ENCODE measurements at places on chromosomes 5 and 9.

GRCh38 chr5:81522571-81522970 is 128.6 kb upstream of the ACOT12 start:
- DNase-seq, result no peak

DNA sequence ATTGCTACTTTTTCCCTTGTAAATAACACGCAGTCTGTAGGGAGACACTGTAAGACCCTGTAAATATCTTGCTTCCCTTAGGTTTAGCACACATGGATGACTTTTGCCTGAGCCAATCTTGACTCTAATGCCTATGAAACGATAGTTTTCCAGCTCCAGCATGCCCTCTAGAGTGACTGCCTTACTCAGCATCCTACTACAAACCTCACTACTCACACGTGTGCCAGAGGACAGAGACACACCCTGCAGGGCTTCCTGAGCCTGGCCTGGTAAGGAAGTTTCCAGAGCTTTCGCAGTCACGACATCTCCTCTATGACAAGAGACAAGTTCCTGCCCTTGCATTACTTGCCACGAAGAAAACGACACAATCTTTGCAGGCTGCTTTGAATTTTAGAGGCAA is 138.1 kb downstream of the ATPSCKMT start:
- DNase-seq, result no peak

DNA sequence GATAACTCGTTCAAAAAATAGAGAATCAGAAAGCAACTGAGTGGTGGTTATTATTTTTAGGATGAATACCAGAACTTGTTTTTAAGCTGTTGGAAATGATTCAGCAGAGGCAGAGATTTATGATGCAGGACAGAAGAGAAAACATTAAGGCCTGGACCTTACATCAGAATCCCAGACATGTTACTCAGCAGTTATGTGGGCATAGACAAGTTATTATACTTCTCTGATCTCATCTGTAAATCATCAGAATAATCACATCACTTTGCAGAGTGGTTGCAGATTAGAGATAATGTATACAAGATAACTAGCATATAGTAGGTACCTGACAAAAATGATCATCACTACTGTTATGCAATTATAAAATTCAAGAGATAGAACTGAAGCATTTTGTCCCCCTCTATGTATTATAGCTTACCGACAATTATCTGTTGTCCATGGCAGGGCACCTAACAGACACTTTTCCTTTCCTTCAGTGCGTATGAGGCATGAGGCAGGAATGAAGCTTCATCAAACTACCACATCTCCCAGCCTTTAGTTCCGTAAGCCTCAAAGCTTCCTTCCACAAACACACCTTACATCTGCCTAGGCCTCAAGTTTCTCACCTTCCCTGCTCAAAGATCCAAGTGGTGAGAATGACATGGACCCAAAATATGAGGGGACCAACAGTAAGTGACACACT is 165.9 kb downstream of the DENND1A start:
- DNase-seq, result no peak

DNA sequence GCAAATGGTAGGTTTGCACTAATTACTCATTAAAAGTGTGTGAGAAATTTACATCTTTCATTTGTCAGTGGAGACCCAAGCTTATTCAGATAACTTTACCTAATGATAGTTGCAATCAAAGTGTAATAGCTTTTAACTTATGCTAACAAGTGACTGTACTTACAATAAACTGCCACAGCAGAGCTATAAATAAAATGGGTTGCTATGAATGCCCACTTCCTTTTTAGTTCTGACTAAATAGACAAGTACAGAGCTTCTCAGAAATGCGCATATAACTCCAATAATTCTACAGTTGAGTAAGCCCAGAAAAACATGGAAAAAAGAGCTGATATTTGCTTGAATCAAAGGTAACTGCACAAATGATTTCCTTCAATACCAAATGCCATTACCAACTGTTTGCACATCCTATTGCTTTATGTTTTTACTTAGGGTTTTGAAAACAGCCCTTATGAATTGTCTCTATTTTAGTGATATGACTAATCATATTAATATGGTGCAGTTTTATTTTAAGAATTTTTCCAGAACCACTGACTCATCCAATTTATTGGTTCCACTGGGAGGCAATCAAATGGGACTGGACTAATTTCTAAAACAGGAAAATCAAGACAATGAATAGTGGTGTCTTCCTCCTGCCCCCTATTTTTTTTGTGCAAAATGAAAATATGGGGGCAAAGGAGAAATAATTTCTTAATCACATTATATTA is 84.1 kb downstream of the PPP2R2B start:
- DNase-seq, result no peak

GRCh38 chr9:5357431-5358105 is 17.9 kb upstream of the RLN1 start:
- no peak for DNase-seq

Data from NCI-H1694 treated with DMSO at 0.1 percent for 48 hours (cell line).